ENCODE measurements at places on chromosomes 2 and 18. TPM values are rescaled to one million over a fixed set of nuclear protein-coding genes. Genes with fewer than 3 reads are reported as not detected.

MOGAT1 gene
- total RNA-seq: 0.18 TPM

GRCh38 chr2:128086244-128086643 lies 4.8 kb upstream of the UGGT1 start:
- H3K27ac ChIP-seq: no peak overlapping the region
- no peak for DNase-seq
- H3K27me3 ChIP-seq: peaks cover 2% of the 10 kb centered on the region
- H3K4me1 ChIP-seq: peaks cover 13% of the 10 kb centered on the region
- H3K36me3 ChIP-seq: peaks cover 5% of the 10 kb centered on the region
- no peak overlapping the region for H3K4me3 ChIP-seq

PDCD1 gene
- total RNA-seq: 42.0 TPM

DNA sequence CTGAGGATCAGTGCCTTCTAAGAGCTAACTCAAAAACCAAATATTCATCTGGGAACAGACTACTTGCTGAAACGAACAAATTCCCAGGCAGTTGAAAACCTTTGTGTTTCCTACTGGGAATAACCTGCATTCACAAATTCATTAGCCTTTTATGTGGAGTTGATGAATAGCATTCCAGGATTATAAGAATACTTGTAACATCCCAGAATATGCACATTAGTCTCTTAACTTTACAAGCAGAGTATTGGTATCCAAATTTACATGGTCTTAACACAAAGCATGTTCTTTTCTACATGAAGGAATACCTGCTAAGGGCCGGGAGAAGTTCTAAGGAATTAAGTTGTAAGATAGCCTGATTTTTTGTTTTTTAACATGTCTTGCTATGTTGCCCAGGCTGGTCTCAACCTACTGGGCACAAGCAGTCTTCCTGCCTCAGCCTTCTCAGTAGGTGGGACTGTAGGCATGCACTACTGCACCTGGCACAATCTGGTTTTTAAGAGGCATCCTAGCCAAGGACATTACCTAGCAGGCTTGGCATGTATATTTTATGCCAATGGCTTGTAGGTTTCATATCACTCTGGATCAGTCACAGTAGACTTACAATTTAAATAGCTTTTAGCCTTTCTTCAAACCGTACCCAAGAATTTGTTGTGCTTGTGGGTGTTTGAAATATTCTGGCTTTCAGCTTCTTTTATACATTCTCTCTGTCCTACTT lies 50.7 kb downstream of the MGAT5 start:
- H3K27me3 ChIP-seq: peaks cover 39% of the 10 kb centered on the region
- no peak for DNase-seq
- peaks cover 5% of the 10 kb centered on the region for H3K36me3 ChIP-seq

DNA sequence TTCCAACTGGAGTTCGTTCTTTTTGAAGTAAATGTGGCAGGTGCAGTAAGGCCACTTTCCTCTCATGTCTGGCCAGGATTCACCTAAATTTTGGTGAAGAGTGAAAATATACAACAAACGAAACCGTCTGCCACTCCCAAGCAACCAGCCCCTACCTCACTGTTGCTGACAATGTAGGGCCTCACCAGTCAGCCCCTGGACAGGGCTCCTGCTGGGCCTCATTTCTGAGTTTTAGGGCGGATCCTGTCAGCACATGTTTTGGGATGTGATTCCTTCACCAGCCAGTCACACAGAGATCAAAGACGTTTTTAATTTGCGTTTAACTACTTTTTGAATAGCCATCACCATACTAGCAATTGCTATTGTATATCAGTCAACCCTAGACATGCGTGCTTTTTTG lies 185.0 kb downstream of the WDR7 start:
- no peaks in the 10 kb centered on the region for H3K36me3 ChIP-seq
- no peak for DNase-seq
- H3K4me1 ChIP-seq: no peaks in the 10 kb centered on the region
- no peak overlapping the region for H3K4me3 ChIP-seq
- H3K27ac ChIP-seq: no peak overlapping the region
- no peaks in the 10 kb centered on the region for H3K27me3 ChIP-seq

TRAF3IP1 gene
- total RNA-seq: 14.4 TPM

DNA sequence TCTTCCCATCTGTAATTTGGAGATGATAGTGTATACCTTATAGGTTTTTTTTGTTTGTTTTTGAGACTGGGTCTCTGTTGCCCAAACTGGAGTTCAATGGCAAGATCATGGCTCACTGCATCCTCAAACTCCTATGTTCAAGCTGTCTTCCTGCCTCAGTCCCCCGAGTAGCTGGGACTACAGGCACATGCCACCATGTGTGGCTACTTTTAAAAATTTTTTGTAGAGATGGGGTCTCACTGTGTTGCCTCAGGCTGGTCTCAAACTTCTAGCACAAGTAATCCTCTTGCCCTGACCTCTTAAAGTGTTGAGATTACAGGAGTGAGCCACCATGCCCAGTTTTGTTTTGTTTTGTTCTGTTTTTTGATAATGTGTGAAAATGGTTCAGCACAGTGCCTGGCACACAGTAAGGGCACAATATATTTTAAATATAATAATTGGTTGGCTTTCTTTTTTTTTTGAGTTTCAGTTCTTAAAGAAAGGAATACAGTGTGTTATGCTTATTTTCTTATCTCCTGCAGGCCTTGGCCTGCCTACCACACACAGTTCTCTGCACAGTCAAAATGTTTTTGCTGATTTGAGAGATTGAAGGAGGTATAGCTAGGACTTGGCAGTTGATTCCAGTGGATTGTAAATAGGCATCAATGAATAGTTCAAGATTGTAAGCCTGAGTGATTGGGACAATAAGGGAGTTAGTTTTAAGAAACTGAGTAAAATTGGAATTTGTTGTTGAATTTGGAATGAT lies 6.1 kb downstream of the ACTR3 start:
- H3K27me3 ChIP-seq: no peaks in the 10 kb centered on the region
- H3K36me3 ChIP-seq: peaks cover 74% of the 10 kb centered on the region
- no peak for DNase-seq

DNA sequence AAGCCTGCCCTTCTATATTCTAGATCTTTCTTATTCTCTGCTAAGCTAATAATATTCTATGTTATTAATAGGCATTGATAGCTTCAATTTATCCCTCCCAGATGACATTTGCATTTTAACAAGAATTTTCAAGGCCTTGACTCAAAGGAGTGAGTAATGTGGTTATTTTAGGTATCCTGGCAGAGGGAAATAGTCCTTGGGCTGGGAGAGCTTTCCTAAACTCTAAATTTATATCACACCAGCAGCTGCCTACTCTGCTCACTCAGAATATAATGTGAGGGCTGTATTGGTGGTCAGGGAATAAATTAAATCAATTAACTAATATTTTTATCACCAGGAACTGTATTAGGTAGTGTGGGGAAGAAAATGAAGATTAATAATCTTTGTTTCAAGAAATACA lies 74.8 kb upstream of the ADAM23 start:
- peaks cover 14% of the 10 kb centered on the region for H3K4me1 ChIP-seq
- H3K27ac ChIP-seq: no peak overlapping the region
- H3K27me3 ChIP-seq: peaks cover 3% of the 10 kb centered on the region
- no peaks in the 10 kb centered on the region for H3K36me3 ChIP-seq
- no peak overlapping the region for H3K4me3 ChIP-seq

NXPH2 gene
- total RNA-seq: not detected

DNA sequence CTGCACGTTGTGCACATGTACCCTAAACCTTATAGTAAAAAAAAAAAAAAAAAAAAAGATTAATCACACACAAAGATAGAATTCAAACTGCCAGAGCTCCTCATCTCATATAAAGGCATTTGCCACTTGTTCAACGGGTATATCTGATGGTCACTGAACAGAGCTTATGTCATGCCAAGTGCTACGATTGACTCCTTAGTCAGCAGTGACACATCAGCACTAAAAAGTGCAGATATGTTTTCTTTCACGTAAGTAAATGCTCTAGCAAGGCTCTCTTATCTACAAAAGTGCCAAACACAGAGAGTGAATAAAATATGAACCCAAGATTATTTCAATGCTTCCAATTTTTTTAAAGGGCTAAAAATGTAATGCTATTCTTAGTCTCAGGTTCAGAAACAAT lies 1.1 kb downstream of the LMAN1 start:
- peaks cover 2% of the 10 kb centered on the region for H3K27me3 ChIP-seq
- peak overlapping the region; percentile 100 for H3K4me3 ChIP-seq
- DNase-seq: no peak
- peaks cover 38% of the 10 kb centered on the region for H3K36me3 ChIP-seq
- peaks cover 34% of the 10 kb centered on the region for H3K4me1 ChIP-seq

DNA sequence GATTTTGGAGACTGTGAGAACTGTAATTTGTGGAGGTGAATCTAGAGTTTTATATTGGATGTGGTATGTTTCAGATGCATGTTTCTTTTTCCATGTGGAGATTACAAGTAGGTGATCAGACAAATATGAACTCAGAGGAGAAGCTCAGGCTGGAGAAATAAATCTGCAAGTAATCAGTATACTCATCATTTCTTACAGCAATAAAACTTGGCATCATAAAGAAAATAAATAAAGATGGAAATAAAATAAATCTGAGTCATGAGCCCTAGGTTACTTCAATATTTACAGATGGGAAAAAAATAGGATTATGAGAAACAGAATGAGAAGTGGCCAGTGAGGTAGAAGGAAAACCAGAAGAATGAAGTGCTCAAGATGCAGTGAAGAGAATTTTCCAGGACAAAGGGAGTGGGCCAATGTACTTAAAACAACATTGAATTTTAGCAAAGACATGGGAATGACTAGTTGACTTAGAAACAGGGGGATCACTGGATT lies 453.8 kb downstream of the DSC3 start:
- no peak overlapping the region for H3K4me3 ChIP-seq
- no peak overlapping the region for H3K27ac ChIP-seq
- no peaks in the 10 kb centered on the region for H3K4me1 ChIP-seq

AQP4 gene
- total RNA-seq: not detected

HOXD3 gene
- not detected for total RNA-seq

SLC4A5 gene
- 1.2 TPM for total RNA-seq

- peaks cover 4% of the 10 kb centered on the region for H3K4me1 ChIP-seq
- H3K27ac ChIP-seq: no peak overlapping the region
- H3K36me3 ChIP-seq: no peaks in the 10 kb centered on the region
- H3K27me3 ChIP-seq: no peaks in the 10 kb centered on the region
Observed at GRCh38 chr18:56001576-56001975, 413.6 kb upstream of the TCF4 start.

FRZB gene
- total RNA-seq: not detected

SERPINB7 gene
- not detected for total RNA-seq

GRCh38 chr2:232886632-232887031 lies 16.6 kb downstream of the SNORC start:
- H3K4me3 ChIP-seq: no peak overlapping the region
- no peaks in the 10 kb centered on the region for H3K36me3 ChIP-seq
- no peak overlapping the region for H3K27ac ChIP-seq
- peaks cover 5% of the 10 kb centered on the region for H3K4me1 ChIP-seq

DNA sequence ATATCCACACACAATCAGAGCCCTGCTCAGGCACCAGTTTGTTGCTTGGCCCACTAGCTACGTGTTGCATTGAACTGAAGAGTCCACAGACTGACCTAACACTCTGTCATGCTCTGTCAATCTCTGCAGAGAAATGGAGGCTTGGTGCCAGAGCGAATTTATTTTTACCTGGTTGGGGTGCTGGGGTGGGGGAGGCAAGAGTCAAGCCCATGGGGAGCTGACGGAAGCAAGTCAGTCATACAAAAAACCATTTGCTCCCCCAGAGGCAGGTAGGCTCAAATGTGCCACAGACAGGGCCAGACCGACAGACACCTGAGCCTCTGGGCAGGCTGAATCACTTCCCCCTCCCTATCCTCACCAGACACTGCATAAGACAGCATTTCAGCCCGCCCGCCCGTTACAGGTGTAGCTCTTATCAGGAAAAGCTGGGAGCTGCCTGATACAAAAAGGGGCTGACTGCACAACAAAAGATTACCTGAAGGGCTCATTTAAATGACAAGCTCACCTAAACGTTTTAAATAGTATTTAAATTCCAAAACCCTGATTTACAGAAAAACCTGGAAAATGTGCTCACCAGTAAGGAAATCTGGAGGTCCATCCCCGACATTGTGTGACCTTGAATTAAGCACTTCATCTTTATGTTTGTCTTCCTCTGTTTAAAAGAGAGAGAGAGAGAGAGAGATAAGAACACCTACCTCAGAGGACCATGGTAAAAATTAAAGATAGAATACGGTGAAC lies 2.1 kb upstream of the PCBP1 start:
- peak; percentile 44 for DNase-seq
- H3K4me3 ChIP-seq: peak overlapping the region; percentile 78
- no peaks in the 10 kb centered on the region for H3K27me3 ChIP-seq
- H3K36me3 ChIP-seq: peaks cover 69% of the 10 kb centered on the region
- H3K27ac ChIP-seq: peak overlapping the region; percentile 99

ABCG5 gene
- 0.14 TPM for total RNA-seq

UGT1A7 gene
- not detected for total RNA-seq

- peak overlapping the region; percentile 67 for H3K27ac ChIP-seq
- no peak for DNase-seq
- no peaks in the 10 kb centered on the region for H3K27me3 ChIP-seq
- H3K4me3 ChIP-seq: no peak overlapping the region
- no peaks in the 10 kb centered on the region for H3K36me3 ChIP-seq
Observed at GRCh38 chr2:174788291-174788929, 24.1 kb upstream of the CHRNA1 start.

EMILIN2 gene
- 53.4 TPM for total RNA-seq

DNA sequence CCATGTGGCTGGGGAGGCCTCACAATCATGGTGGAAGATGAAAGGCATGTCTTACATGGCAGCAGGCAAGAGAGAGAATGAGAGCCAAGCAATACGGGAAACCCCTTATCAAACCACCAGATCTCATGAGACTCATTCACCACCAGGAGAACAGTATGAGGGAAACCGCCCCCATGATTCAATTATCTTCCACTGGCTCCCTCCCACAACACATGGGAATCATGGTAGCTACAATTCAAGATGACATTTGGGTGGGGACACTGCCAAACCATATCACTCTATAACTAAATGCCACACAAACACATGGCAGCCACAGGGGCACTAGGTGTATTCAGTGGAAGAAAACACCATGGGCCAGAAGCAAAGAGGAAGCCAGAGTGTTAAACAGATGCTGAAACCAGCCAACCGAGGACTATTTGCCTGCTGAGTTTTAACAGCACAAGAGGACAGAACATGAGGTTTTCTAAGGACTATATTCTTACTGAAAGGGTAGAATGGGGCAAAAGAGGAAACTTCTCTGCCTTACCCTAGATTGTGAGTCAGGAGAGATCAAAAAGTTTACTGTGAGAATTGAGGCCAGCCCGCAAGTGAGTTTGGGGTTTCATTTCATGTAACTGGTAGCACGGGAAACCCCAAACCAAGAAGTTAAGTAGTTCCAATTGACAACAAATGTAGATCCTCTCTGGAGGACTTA lies 49.2 kb downstream of the SIGLEC15 start:
- H3K27me3 ChIP-seq: no peaks in the 10 kb centered on the region
- H3K36me3 ChIP-seq: peaks cover 81% of the 10 kb centered on the region
- DNase-seq: peak; percentile 38
- peaks cover 24% of the 10 kb centered on the region for H3K4me1 ChIP-seq

Data from activated T-helper 2 cell treated with anti-CD3 and anti-CD28 coated beads, Interferon-gamma antibody, Interleukin-2, Interleukin-4, amounts not matched to agents 10 μg/mL and 5 μg/mL and 100 μg/mL, durations not matched to agents 14 hours and 24 hours and 36 hours (primary cell).